ENCODE measurements at places on chromosomes 13 and 19.

GRCh38 chr19:588093-588740, 1.5 kb upstream of the HCN2 start:
- peak; percentile 67 for DNase-seq

DNA sequence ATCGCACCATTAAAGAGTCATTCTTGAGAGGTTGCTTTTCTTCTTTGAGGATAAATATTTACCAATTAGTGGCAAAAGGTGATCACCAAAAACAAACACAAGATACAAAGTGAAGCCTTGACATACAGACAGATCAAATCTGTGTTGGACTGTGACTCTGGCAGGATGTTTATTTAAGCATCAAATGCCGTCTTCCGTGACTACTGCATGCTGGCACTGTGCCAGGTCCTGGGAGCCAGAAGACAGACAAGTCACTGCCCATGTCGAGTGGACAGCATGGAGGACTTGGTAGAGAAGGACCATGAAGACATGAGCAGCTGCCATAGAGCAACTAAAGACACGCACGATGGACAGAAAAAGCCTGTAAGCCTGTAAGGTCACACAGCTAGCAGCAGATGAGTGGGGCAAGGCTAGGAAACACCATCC, 92.8 kb upstream of the FARP1 start:
- DNase-seq = no peak

GRCh38 chr19:11626252-11626651, 29.0 kb downstream of the ZNF627 start:
- peak; percentile 90 for DNase-seq

- DNase-seq = no peak
Observed at GRCh38 chr19:58218899-58219298, 9.8 kb upstream of the ZNF544 start.

DNA sequence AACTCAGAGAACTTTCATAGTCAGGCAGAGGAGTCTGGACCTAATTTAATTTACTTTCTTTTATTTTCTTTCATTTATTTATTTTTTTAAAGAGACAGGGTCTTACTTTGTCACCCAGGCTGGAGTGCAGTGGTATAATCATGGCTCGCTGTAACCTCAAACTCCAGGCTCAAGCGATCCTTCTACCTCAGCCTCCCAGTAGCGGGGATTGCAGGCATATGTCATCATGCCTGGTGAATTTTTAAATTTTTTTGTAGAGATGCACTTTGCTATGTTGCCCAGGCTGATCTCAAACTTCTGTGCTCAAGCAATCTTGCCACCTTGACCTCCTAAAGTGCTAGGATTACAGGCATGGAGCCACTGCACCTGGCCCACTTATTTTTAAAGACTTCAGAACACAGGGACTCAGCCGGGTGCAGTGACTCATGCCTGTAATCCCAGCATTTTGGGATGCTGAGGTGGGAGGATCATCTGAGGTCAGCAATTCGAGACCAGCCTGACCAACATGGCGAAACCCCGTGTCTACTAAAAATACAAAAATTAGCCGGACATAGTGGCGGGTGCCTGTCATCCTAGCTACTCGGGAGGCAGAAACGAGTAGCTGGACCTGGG, 50.6 kb downstream of the KLF5 start:
- no peak for DNase-seq

DNA sequence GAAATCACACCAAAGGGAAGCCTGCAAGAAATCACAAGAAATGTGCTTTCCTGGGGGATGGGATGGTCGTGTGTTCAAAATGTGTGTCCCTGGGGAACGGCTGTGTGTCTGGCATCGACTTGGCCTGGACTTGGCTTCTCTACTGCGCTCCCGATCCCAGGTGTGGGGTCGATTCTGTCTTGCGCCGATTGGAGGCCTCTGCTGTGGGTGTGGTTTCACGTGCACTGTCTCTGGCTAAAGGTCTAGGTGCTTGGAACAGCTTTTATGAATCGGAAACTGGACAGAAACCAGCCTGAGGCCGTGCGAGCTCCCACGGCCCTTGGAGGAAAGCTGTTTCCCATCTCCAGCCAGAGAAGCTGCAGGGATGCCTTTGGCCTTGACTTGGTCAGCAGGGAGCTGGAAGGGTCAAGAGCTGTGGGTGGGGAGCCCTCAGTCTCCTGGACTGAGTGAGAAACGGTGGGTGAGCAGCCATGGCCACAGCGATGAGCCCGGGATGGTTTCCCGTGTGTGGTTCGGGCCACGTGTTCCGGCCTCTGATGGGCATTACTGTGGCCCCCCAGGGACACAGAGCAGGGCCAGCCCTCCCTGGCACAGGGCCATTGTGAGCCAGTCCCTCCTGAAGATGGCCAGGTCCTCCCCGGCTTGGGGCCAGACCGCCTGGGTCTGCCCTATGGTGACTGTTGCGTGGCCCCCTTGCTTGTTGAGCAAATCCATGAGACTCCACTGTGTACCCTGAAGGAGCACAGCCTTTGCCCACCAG, 29.7 kb downstream of the MCF2L start:
- no peak for DNase-seq

GRCh38 chr13:40774672-40775071, 3.7 kb upstream of the MRPS31 start:
- no peak for DNase-seq

- DNase-seq = no peak
Observed at GRCh38 chr19:18503971-18504885, 17.6 kb downstream of the ELL start.

Data from MV-4-11 (cell line).